SIG-M5 (cell line): ENCODE measurements at places on chromosomes 16 and 17.

- DNase-seq: no peak
These were observed 166.3 kb downstream of the SLC39A11 start for GRCh38 chr17:72926171-72926570.

DNA sequence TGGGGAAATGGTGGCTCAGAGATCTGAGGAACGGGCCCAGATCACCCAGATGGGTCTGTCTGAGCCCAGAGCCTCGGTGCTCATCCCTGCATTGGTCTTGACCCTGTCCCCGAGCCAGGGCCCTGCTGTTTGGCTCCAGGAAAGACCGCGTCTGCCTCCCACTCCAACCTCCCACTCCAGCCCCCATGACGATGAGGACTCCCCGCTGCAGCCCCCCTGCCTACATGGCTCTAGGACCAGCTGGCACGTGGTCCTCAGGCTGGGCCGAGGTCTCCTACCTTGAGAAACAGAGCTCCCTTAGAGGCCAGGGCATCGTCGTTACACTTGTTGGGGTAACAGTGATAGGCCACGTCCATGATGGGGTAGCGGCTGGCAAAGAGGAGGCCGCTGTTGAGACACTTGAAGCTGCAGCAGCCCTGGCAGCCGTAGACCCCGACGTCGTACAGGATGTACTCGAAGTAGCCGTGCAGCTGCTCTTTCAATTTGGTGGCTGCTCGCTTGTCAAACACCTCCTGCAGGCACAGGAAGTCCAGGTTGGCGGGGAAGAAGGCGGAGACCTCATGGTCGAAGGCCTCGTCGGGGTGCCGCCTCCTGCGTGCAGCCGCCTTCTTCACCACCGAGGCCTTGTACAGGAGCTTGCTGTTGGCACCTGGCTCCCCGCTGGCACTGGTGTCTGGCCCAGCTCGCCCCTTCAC lies 59.9 kb downstream of the PRMT7 start:
- DNase-seq: no peak

DNA sequence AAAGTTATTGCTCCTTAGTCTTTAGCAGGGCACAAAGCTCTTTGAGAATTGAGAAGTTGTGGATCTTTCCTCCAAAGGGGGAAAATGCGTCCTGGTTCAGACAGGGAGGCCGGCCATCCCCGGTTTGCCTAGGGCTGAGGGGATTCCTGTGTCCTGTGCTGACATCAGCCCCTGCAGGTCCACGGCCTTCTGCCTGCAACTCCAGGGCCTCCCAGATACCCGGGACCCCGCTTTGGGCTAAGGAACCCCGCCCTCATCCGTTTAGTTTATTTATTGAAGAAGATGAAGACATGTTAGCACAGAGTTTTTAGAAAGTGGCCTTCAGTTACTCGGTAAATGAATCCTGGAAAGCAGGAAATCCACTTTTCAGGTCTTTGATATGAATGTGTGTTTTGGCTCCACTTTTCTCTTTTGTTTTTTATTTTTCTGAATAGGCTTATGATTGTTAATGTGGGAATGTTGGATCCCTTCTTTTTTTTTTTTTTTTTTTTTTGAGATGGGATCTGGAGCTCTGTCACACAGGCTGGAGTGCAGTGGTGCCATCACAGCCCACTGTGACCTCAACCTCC lies 65.6 kb downstream of the CRISPLD2 start:
- DNase-seq: no peak

DNA sequence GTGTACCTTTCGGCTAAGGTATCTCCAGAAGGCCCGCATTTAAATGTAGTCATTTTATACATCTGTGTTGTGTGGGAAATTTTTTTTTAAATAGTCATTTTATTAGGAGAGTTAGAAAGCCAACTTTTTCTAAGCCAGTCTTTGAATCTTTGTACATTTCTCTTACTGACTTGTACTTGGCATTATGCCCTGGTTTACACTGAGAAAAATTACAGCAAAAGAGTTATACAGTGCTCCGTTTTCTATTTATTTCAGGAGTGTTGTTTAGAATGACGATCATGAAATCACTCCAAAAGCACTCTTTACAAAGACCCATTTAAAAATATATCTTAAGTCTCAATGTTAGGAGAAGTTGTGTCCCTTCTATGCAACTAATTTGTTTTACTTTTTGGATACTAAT lies 91.8 kb downstream of the CYB561 start:
- no peak for DNase-seq

GRCh38 chr16:57747496-57747895 lies 11.9 kb downstream of the KATNB1 start:
- no peak for DNase-seq

DNA sequence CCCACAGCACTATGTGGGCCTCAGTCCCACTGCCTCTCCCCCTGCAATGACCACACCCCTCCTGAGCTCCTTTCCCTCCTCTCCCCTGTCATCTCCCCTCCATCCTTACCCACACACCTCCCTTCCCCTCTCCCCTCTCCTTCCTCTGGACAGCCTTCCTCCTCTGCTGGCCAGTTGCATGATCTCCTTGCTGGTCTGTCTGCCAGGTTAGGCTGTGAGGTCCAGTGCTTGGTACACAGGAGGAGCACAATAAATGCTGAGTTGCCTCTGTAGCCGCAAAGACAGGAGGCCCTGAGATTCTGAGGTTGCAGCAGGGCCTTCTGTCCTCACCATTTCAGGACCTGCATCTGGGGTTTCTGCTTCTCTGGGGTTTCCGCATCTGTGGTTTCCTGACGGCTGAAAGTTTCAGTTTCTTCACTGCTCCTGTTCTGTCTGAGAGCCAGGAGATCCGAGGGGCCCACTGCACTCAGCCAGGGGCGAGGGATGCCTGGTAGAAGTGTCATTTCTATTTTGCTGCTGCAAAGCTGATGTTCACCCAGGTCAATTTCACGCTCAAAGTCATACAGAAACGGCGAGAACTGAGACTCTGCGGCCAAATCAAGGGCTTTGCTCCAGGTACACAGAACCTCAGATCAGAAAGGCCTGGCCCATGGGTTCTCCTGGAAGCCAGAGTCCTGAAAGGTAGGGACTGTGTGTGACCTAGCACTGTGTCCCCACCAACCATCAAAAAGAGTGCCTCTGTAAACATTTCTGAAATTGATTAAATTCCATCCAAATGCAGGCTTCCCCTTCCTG lies 4.6 kb upstream of the SLC12A3 start:
- no peak for DNase-seq

- no peak for DNase-seq
These were observed 65.2 kb downstream of the CYTH1 start for GRCh38 chr17:78716814-78717393.

GRCh38 chr17:56708670-56709410 lies 115.3 kb downstream of the NOG start:
- no peak for DNase-seq

- DNase-seq: peak; percentile 57
These were observed 6.7 kb downstream of the CCDC57 start for GRCh38 chr17:82205720-82206508.

- DNase-seq: no peak
These were observed 1.5 kb downstream of the ZNF747 start for GRCh38 chr16:30533146-30533522.

DNA sequence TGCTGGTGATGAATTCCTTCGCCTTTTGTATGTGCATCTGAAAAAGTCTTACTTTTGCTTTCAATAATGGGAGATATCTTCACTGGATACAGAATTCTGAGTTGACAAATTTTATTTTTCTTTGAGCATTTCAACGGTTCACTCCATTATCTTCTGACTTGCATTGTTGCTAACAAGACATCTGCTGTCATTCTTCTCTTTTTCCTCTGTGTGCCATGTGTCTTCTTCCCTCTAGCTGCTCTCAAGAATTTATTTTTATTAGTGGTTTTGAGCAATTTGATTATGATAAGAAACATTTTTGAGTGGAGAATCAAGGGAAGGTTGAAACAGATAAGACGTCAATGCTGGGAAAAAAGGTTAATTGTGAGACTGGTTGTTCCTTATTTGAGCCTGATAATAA lies 471.8 kb downstream of the CDH13 start:
- DNase-seq: no peak

DNA sequence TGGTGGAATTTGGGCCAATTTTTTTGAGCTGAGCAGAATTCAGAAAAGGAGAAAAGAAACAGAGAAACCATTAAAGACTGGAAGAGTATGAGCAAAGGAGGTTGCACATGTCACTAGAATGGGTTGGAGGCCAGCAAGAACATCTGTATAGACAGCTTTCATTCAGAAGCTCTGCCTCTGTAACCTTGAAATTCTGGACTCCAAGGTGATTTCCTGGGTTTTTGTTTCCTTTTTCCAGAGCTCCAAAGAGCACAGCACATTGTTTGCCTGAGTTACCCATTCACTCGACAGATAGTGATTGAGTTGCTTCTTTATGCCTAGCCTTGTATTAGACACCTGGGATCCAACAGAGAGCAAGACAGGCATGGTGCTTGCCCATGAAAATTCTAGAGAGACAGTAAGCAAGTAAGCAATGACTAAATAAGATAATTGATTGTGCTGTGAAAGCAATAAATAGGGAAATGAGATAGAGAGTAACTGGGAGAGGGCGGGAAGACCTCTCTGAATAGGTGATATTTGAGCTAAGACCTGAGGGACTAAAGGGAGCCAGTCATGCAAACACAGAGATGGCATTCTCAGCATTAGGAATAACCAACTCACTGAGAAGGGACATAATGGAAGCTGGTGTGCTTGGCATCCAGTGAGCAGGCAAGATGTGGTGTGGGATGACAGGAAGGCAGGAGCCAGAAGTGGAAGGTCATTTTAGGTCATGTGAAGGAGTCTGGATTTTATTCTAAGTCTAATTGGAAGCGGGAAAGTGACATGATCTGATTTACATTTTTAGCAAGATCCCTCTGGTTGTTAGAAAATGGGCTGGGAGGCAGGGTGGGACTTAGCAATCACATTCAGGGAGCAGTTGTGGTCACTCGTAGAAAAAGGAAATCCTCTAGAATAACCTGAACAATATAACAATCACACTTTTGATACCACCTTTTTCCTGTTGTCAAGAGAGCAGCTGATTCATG lies 197.5 kb downstream of the HS3ST3A1 start:
- DNase-seq: no peak

DNA sequence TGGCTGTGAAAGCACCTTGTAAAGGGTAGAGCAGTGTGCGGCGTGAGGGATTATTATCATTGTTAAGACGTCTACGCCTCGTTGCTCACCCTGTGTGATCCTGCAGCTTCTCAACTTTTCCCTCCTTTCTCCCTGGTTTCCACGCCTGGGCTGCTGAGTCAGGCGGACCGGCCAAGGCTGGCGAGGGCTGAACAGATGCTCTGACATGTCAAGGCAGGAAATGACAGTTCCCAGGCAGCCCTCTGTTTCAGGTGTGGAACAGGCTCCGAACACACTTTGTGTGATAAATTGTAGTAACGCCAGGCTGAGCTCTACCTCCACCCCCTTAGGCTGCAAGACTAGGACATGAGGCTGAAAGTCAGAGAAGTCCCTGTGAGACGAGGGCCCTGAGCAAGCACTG lies 46.0 kb upstream of the TBX2 start:
- no peak for DNase-seq

- DNase-seq: peak; percentile 77
These were observed 8.4 kb upstream of the GAA start for GRCh38 chr17:80092959-80093358.

DNA sequence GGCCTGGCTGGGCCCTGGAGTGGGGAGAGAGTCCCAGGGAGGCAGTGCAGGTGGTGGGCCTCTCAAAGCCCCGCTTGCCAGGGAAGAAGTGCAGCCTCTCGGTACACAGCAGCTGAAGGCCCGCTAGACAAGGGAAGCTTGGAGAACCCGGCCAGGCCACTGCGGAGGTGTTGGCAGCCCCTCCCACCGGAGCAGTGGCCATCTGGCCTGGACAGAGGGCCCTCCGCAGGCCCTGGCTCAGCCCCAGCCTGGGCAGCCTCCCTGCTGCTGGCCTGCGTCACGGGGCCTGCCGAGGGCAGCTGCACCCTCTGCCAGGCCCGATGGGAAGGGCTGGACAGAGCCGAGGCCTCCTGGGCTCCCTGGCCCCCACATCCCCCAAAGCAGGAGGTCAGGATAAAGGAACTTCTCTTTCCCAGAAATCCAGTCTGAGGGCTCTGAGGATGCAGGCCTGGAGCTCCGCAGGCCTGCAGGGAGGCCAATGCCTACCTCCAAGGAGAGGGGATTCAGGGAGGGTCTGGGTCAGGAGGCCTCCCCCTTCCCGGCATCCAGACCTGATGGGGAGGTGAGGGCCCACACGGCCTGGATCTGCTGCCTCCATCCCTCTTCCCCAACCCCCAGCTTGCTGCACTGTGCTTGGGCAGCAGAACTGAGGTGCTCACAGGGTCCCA lies 4.3 kb downstream of the SPPL2C start:
- no peak for DNase-seq

DNA sequence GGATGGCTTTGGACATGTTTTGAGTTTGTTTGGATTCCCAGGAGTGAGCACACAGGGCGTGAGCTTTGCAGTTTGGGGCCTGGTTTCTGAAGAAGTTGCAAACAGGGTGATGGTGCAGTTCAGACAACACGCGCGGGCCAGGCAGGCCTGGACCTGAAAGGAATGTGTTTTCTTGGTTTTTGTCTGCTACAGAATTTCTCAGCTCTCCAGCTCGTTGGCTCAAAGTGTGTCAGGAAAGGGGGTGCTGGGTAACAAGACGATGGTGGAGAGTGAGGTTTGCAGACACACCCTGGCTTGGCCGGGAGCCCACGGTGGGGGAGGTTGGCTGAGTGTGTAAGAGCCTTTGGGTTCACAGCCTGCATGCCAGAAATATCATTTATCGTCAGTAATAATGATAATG lies 82.3 kb downstream of the CMIP start:
- DNase-seq: no peak

- no peak for DNase-seq
These were observed 67.2 kb downstream of the PCTP start for GRCh38 chr17:55818026-55818425.

GRCh38 chr17:71461498-71462169 lies 659.2 kb upstream of the SOX9 start:
- no peak for DNase-seq

GRCh38 chr16:11560701-11561453 lies 25.8 kb downstream of the LITAF start:
- no peak for DNase-seq

GRCh38 chr17:29726715-29727252 lies 104.1 kb upstream of the CORO6 start:
- no peak for DNase-seq

- DNase-seq: no peak
These were observed 161.7 kb downstream of the CDK5R1 start for GRCh38 chr17:32648450-32648849.

GRCh38 chr16:69561901-69562300 lies 3.9 kb upstream of the NFAT5 start:
- no peak for DNase-seq

DNA sequence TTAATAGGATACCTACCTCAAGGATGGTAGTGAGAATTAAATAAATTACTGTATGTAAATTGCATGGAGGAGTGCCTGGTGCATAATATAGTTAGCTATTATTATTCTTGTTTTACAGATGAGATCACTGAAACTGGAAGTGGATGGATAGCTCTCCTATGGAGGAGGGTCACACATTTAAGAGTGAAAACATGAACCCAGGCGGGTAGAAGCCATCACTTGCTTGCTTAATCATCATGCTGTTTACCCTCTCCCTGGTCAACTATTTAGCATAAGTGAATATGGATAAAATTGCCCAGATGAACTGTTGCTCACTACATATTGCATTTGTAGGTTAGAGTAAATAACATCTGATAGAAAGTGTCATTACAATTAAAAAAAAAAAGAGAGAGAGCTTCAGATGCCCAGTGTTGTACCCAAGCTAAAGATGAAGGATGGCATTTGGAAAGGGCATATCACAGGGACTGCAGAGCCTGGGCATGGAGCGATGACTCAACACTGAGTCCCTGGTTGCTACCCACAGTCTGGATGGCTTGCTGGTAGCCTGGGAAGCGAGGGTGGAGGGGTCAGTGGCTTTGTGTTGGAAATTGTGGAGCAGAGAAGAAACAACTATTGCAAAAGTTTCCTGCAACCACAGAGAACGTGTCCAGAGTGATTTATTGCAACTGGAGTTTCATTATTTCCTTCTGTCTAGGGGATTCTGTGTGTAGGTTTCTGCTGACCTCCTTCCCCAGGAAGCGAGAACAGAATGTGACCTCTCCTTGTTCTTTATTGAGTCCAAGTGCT lies 414.4 kb downstream of the SHISA9 start:
- no peak for DNase-seq
